Dermis blood vessel endothelial cell (primary cell): ENCODE measurements at places on chromosomes 11 and 22.

GRCh38 chr11:88345949-88346348 lies 8.4 kb upstream of the CTSC start:
- DNase-seq: no peak

DNA sequence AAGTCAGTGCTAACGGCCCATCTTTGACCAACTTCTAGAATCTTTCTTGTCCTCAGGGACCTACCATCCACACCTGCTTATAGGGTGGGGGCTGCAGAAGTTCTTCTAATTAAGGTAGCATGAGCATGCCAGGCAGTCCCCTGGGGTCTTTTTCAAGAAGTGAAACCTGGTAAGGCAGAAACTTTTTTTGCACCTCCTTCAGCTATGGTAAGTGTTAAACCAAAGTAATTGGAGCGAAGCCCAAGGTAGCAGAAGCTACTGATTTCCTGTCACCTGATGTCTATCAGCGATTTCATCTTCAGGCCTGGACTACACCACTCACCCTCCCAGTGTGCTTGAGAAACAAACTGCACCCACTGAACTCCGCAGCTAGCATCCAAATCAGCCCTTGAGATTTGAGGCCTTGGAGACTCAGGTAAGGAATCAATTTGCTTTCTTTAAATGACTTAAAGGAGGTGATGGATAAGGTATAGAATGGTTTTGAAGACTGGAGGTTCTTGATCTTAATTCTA lies at the start of gene MS4A1:
MS4A1 (plus strand) TSS at position 317 of the 512 bp plus-strand sequence. CDS start 6,528 bp downstream, outside the sequence.
- DNase-seq: no peak

GRCh38 chr11:104490182-104490581 lies 326.2 kb upstream of the PDGFD start:
- no peak for DNase-seq

GRCh38 chr11:64583296-64584262 lies 7.4 kb upstream of the SLC22A12 start:
- no peak for DNase-seq

GRCh38 chr22:42283278-42284201 lies 13.1 kb upstream of the TCF20 start:
- no peak for DNase-seq
